Hematopoietic multipotent progenitor cell (in vitro differentiated cells): ENCODE measurements at places on chromosomes 13 and 19. TPM values are rescaled to one million over a fixed set of nuclear protein-coding genes. Genes with fewer than 3 reads are reported as not detected.

TIMM50 gene
- total RNA-seq = 42.3 TPM

GPC5 gene
- 18.3 TPM for total RNA-seq

CCDC8 gene
- total RNA-seq = 2.4 TPM

FGF14 gene
- total RNA-seq = under 0.01 TPM

TMED1 gene
- 63.6 TPM for total RNA-seq

ZNF208 gene
- 1.3 TPM for total RNA-seq

ZNF132 gene
- total RNA-seq = 5.9 TPM

TGFBR3L gene
- total RNA-seq = not detected

LDLR gene
- total RNA-seq = 157 TPM

TJP3 gene
- 1.1 TPM for total RNA-seq

B3GNT3 gene
- 0.54 TPM for total RNA-seq

- no peak for DNase-seq
Observed at GRCh38 chr19:1161716-1162115, 12.4 kb downstream of the SBNO2 start.

DNA sequence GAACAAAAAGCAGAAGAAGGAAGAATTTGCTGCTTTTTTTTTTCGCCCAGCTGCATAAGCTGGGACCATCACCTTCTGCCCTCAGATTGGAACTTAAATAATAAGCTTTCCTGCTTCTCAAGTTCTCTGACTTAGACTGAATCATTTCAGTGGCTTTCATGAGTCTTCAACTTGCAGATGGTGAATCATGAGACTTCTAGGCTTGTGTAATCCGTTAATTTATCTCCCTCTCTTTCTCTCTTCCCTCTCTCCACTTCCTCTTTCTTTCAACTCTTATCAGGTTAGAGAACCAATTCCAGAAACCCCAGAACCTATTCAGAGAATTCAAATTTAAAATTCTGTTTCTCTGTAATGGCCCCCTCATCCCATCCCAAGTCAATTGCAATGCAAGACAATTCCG, 1153.7 kb downstream of the PCDH9 start:
- no peak for DNase-seq

- DNase-seq = no peak
Observed at GRCh38 chr13:42534785-42535184, 39.2 kb upstream of the TNFSF11 start.

- DNase-seq = no peak
Observed at GRCh38 chr13:24068472-24068871, 92.0 kb upstream of the SPATA13 start.

DNA sequence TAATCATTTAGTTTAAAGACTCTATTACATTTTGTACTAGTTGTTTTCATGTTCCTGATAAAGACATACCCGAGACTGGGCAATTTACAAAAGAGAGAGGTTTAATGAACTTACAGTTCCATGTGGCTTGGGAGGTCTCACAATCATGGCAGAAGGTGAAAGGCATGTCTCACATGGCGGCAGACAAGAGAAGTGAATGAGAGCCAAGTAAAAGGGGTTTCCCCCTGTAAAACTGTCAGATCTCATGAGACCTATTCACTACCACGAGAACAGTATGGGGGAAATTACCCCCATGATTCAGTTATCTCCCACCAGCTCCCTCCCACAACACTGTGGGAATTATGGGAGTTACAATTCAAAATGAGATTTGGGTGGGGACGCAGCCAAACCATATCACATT, 129.2 kb downstream of the PAN3 start:
- no peak for DNase-seq

DNA sequence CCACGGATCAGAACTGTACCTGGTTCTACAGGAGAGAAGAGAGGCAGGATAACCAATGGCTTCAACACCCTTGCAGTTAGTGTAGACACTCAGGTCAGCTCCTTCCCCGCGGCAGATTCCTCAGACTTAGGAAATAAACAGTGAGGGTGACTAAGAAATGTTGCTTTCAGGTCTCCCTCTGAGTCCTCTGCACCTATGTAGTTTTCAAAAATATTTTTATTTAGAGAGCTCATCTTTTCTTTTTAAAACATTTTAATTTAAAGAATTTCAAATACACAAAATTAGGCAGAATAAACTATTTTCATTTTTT, 195.2 kb downstream of the KLF12 start:
- DNase-seq = no peak

- DNase-seq = no peak
Observed at GRCh38 chr13:61144301-61144700, 271.3 kb downstream of the PCDH20 start.

DNA sequence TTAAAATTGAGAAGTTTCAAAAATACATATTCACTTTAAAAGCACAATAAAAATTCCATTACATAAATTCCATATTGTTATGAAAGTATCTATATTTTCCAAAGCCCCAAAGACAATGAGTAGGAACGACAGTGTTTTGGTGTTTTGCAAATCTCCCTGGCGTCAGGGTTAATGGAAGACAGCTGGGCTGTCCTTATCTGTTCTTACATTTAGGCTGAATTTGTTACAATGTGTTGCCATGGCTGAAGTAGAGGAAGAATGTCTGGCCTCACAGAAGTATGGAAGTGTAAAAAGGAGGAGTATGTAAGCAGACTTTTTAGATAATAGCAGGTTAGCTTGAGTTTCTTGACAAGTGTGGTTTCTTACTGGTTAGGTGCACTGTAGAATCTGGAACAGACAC, 124.4 kb upstream of the SPATA13 start:
- DNase-seq = no peak

GRCh38 chr19:41367848-41368301, 3.9 kb upstream of the B9D2 start:
- DNase-seq = peak; percentile 82

DNA sequence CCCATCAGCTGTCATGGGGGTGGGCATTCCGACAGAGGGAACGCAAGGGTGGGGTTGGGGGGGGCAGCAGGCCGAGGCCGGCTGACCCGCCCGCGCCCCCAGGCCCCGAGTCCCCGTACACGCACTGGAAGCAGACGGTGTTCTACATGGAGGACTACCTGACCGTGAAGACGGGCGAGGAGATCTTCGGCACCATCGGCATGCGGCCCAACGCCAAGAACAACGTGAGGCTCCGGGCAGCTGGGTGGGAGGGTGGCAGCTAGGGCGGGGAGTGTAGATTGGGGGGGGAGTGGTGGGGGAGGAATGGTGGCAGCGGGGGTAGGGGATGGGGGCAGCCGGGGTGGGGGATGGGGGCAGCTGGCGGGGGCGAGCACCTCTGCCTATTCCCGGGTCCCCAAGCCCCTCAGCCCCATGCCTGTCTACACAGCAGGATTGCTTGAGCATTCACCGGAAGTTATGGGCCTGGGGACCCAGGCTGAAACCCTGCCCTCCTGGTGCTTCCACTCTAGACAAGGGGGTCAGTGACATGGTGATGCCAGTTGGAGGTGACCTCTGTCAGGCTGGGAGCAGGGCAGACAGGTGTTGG, 2.8 kb upstream of the ADM5 start:
- DNase-seq = no peak

DNA sequence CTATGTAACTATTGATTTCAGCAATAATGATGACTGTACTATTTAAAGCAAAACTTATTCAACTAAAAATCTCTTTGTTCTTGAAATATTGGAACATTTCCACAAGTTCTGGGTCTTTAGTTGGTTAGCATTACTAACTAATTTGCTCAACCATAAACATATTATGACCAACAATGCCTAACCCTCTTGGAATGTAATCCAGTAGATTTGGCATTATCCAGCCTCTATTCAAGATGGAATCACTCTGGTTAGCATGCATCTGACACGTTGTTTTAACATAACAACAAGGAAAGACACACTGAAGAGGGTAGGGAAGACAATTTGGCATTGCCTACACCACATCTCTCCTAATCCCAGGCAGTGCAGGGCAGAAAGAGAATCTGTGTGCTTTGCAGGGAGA, 941.3 kb upstream of the PCDH20 start:
- no peak for DNase-seq

GRCh38 chr19:16945364-16945714, 56.5 kb downstream of the F2RL3 start:
- DNase-seq = no peak

GRCh38 chr13:107289540-107289939, 721.6 kb upstream of the ARGLU1 start:
- no peak for DNase-seq

GRCh38 chr19:19300613-19301012, 19.7 kb downstream of the SUGP1 start:
- no peak for DNase-seq

DNA sequence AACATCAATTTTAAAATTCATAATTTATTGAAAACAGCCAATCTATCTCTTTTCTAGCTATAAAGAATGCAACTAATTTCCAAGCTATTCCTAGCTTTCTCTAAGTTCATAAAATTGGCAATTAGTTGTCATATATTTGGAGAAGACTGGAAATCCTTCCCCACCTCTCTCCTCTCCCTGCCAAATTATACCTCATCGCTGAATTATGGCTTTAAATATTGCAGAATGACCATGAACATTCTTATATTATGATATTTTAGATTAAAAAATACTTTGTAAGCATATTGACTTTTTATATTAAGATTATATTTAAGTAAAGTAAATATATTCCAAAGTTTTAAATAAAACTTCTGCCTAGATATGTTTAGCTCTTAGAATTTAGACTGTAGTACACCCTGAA, 58.2 kb downstream of the ESD start:
- no peak for DNase-seq

DNA sequence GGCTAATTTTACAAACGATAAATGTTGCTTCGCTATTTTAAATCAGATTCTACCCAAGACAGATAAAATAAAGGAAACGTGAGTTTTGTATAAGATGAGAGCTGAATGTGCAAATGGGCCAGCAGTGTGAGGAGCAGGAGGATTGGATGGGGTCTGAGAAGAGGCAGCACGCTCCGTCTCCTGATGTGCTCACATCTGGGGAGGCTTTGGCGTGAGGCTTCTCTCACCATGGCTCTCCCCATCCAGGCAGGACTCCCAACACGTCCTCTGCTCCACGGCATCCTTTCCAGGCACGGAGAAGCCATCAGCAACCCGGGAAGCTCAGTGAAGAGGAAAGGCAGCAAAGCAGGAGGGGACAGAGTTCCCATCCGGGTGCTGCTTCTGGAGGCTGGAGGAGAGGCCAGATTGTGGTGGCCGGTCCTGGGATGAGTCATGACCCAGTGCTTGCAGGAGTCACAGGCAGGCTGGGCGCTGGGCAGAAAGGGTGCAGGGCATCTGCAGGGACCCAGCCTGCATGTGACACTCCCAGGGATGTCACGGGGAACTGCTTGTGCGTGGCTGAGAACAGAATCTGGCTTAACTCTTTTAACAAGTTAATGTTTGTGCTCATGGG, 47.5 kb downstream of the ZNF536 start:
- no peak for DNase-seq

DNA sequence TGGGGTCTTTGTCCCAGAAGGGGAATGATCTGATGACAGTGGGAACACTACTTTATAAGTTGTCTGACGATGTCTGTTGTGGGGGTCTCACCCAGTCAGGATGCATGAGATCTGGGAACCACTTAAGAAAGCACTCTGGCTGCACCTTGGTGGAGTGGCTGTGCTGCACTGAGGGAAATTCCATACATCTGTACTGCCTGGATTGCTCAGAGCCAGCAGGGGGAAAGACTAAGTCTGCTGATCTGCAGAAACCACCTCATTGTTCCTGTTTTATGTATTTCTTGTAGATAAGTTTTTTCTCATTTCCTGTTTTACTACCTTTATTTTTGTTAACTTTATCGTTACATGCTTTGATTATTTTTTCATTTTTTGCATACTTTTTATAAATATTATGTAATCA, 27.3 kb downstream of the ZNF430 start:
- DNase-seq = no peak

DNA sequence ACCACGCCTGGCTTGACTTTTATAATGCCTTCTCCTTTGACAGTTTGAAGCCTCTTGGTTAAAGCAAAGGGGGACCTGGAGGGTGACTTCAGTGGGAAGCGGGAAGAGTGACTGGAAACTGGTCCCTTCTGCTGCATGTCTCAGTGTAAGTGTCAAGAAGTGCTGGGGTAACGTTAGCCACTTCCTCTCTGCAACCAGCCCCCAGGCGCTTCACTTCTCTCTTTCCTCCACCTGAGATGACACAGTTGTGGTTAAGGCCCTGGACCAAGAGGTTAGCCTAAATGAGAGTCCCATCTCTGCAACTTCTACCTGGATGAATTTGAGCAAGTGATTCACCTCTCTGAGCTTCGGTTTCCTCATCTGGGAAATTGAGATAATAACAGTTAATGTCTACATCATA, 16.3 kb downstream of the LEUTX start:
- DNase-seq = no peak

- peak; percentile 57 for DNase-seq
Observed at GRCh38 chr19:12139269-12139668, 881 bp downstream of the ZNF20 start.

- DNase-seq = no peak
Observed at GRCh38 chr13:24135674-24136300, 24.7 kb upstream of the SPATA13 start.

DNA sequence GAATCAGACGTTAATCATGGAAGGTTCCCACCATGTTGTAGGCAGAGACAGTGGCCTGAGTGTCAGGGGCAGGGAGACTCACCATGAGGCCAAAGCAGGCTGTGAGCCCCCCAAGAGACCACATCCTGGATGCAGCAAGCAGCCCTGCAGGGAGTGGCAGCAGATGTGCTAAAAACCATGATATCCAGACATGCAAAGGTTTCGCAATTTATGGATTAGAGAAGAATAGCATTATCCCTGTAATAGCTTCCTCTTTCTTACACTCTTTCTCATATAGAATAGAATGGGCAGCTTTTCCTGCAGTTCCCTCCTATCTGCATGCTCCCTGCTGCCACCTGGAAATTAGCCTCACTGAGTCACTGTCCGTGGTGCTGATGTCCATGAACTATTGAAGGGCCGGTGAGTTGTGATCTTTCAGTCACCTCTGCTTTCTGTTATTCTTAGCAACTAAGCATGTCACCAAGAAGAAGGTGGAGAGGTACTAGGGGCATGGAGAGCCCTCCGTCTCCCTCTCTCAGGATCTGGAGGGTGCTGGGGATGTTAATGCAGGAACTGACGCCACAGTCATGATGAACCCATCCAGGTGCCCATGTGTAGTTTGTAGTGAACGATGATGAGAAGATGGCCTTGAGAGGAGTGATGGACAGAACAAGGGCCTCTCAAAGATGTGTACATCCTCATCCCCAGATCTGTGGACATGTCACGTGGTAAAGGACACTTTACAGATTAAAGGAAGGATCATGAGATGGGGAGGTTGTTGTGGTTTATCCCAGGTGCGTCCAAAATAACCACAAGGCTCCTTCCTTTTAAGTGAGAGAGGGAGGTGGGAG, 9.9 kb downstream of the CEACAM4 start:
- DNase-seq = no peak

- DNase-seq = no peak
Observed at GRCh38 chr13:97348569-97349100, 85.3 kb upstream of the RAP2A start.

GRCh38 chr19:5153601-5154128, 184.8 kb downstream of the KDM4B start:
- DNase-seq = no peak

DNA sequence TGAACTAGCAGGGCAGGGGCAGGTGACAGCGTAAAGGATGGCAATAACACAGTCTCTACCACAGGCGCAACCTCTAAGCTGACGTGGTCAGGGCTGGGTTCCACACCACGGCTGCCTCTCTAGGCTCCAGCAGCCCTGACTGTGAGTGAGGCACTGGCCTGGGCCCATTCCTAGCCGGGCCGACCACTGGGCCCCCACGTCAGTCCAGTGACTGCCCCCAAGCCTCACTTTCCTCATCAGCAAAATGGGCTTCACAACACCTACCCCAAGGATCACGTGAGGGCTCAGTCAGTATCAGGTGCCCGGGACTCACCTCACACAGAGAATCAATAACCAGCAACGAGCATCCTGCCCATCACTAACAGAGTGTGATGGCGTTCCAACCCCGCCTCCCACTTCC, 5.2 kb downstream of the ZFR2 start:
- no peak for DNase-seq

GRCh38 chr13:108643646-108644353, 14.4 kb downstream of the MYO16 start:
- no peak for DNase-seq
